ENCODE measurements at places on chromosomes 6 and 20.

GRCh38 chr20:59591061-59591460 is 13.3 kb upstream of the PHACTR3 start:
- no peak for DNase-seq

DNA sequence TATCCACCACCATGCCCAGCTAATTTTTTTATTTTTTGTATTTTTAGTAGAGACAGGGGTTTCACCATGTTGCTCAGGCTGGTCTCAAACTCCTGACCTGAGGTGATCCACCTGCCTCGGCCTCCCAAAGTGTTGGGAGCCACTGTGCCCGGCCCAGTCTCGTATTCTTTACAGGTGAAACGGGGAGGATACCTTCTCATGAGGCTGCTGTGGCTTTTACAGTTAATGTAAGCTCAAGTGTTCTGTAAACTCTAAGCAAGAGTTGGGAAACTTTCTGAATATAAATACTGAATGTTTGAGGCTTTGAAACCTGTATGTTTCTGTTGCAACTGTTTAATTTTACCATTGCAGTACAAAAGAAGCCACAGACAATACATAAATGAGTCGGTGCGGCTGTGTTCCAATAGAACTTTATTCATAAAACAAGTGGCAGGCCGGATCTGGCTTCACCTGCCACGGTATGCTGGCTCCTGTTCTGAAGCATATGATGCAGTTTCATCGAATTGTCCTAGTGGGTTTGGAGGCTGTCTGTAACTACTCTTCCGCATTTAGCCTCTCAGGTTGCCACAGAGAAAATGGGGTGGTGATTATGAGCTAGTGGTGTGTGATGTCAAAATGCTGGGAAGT is 192.5 kb upstream of the ZFP64 start:
- no peak for DNase-seq

- no peak for DNase-seq
Observed at GRCh38 chr6:12473494-12473893, 183.3 kb downstream of the EDN1 start.

GRCh38 chr6:119112812-119113530 is 34.5 kb upstream of the FAM184A start:
- DNase-seq: no peak

GRCh38 chr6:3328796-3329195 is 70.0 kb downstream of the PSMG4 start:
- DNase-seq: no peak
